ENCODE measurements at places on chromosomes 3 and 15.
A peak's percentile ranks its signal among the peaks of the same experiment; 100 is the strongest.

GRCh38 chr3:76403556-76403955 lies 618.2 kb upstream of the ZNF717 start:
- DNase-seq = no peak

DNA sequence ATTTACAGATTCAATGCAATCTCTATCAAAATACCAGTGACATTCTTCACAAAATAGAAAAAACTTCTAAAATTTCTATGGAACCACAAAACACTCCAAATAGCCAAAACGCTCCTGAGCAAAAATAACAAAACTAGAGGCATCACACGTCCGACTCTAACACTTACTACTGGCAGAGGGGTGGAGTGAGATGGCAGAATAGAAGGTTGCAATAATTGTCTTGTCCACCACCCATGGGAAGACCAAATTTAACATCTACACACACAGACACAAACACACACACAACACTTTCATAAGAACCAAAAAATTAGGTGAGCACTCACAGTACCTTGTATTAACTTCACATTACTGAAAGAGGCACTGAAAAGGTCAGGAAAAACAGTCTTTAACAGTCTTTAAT lies 21.3 kb upstream of the KPNA4 start:
- DNase-seq = no peak

DNA sequence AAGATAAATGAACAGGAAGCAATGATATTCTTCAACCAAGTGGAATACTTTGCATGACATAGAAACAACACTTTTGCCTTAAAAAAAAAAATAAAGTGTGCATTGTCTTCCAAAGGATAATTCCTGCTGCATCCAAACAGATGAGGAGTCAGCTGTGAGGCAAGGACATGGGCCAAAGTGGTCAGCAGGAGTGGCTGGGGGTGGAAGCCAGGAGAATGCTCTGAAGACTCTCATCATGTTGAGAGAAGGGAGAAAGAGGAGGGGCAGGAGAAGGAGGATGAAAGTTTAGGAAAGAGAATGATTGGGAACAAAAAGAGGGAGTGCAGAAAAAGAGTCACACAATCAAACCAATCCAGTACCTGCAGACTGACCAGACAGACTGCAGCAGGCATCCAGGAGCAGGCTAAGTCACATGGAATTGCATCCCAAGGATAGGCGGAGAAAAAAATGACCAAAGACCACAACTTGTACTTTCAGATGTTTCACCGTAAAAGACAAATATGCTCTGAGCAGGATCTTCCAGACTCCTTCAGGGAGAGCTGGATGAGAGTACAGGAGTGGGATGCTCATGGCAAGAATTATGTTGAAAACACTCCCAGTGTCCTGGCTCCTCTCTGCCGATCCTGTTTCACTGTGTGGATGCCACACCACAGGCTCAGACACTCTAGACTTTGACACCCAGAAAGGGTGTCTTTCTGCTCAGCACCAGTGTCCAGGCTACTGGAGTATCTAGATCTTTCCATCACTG lies 11.9 kb downstream of the ABI3BP start:
- no peak for DNase-seq

- DNase-seq = no peak
Observed at GRCh38 chr15:62403164-62403809, 238.2 kb upstream of the C2CD4B start.

DNA sequence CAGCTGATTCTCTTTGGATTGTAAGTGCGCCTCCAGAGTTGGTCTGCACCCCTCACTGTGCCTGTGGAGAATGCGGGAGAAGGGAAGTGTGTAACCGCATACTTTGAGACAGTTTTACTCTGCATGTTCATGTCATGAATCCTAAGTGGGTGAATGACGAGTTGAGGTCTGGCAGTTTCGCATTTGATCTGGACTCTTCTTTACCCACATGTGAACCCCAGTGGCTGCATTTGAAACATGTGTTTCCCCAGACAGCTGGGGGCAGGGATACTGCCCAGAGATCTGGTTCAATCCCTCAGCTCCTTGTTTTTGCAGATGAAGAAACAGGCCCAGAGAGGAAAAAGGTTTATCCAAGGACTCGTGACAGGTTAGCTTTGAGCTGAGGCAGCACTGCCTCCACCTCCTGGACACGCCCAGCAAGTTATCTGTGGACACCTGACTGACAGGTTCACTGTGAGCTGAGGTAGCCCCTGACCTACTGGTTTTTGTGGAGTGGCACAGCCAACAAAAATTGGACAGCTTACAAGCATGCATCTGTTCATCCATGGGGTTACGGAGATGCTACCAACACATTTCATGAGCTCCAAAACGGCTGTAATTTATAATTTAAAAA lies 207.3 kb downstream of the XXYLT1 start:
- DNase-seq = no peak

- DNase-seq = no peak
Observed at GRCh38 chr15:38308797-38309196, 56.2 kb downstream of the SPRED1 start.

GRCh38 chr3:130558366-130558765 lies 41.4 kb downstream of the COL6A6 start:
- DNase-seq = no peak

GRCh38 chr15:37099319-37100108 lies 835 bp downstream of the MEIS2 start:
- DNase-seq = no peak

DNA sequence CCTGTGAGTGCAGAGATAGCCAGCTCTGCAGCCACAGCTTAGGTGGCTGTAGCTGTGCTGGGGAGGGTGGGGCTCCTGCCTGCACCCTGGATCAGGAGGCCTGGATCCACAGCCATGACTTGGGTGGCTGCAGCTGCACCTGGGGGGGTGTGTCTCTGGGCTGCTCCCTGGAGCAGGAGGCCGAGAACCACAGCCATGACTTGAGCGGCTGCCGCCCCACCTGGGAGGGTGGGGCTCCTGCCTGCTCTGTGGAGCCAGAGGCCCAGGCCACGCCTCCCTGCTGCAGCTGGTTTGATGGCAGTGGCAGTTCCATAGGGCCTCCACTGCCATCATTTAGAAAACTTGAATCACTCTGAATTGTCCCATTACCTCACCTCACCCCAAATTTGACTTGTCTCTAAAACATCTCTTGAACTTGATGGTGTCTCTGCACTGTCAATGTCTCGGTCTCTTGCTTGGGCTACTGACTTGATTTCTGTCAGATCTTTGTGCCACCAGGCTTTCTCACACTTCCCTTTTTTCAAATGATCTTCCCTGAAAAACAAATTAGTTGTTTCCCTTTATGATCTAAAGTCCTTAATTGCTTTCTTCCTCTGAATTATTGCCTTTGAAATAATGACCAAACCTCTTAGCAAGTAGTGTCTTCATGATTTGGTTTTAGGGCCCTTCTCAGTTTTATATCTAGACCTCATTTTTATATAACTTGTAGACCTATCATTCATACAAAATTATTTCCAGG lies 313.2 kb upstream of the MME start:
- no peak for DNase-seq

DNA sequence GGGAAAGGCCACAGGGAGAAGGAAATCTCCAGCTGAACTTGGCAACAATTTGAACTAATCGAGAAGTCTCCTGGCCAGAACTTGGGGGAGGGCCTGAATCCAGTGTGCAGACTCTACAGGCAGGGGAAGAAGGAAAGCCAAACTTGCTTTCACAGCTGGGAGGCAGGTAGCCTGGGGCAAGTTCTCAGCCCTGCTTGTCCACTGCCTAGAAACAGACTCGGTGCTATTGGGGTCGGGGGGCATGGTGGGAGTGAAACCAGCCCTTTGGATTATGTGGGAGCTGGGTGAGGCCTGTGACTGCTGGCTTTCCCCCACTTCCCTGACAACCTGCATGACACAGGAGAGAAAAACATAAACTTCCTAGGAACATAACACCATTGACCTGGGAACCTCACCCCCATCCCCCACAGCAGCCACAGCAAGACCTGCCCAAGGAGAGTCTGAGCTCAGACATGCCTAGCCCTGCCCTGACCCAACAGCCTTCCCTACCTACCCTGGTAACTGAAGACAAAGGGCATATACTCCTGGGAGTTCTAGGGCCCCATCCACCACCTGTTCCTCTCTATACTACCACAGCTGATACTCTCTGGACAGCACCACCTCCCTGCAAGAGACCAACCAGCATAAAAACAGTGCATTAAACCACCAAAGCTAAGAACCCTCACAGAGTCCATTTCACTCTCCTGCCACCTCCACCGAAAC lies 103.7 kb upstream of the MNS1 start:
- peak; percentile 69 for DNase-seq
